Myocyte (in vitro differentiated cells): ENCODE measurements at places on chromosomes 5 and 9.

- no peak for DNase-seq
Observed at GRCh38 chr9:109355564-109356297, 34.9 kb upstream of the EPB41L4B start.

- DNase-seq = no peak
Observed at GRCh38 chr9:8677741-8678140, 878.2 kb upstream of the DMAC1 start.

DNA sequence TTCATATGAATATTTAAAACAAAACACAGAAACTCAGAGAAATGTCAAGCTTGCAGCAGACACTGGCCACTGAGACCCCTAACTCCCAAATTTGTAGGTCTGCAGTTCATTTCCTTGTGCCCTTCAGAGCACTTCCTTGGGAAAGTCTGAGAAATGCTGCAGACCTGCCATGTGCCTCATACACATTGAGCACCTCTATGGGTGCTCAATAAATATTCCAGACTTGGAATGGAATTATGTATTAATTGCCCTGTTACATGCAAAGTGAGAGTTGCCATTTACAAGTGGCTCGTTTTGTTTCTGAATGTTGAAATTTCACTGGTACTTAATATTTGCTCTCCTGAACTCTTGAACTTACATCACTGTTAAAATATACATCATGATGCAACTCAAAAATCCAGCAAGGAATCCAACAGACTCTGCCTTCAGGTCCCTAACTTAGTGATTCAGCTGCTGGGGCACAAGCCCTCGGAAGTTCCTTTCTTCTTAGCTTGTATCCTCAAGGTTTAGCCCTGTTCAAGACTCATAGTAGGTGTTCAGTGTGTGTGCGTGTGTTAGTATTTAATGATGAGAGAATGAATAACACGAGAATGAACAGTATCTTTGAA, 90.6 kb downstream of the PTCD2 start:
- DNase-seq = no peak

DNA sequence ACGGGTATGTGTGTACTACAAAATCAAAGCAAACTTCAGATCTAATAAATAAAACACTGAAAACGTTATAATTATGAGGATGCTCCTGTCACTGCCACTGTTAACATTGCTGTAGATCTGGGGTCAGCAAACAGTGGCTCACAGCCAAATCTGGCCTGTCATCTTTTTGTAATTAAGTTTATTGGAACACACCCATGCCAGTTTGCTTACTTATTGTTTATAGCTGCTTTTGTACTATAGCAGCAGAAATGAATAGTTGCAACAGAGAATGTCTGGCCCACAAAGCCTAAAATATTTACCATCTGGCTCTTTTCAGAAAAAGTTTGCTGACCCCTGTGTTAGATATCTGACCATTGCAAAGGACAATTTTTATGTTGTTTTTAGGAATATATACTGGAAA, 32.1 kb downstream of the PRRC1 start:
- DNase-seq = no peak

- DNase-seq = no peak
Observed at GRCh38 chr5:124528838-124529237, 217.6 kb downstream of the ZNF608 start.

GRCh38 chr9:81771571-81771970, 82.2 kb upstream of the TLE1 start:
- peak; percentile 76 for DNase-seq

- peak; percentile 75 for DNase-seq
Observed at GRCh38 chr5:181204826-181205760, at the start of gene TRIM7. TRIM7 (minus strand) TSS chr5:181205196; CDS start chr5:181205110, 86 bp downstream.
